Progenitor cell of endocrine pancreas (in vitro differentiated cells): ENCODE measurements at places on chromosomes 16 and 17. TPM values are rescaled to one million over a fixed set of nuclear protein-coding genes. Genes with fewer than 3 reads are reported as not detected.

OR1F1 gene
- not detected in 2 replicates for total RNA-seq

BAIAP3 gene
- total RNA-seq, result 17.5 and 18.2 TPM in 2 replicates

GLTPD2 gene
- 4.0 and 4.1 TPM in 2 replicates for total RNA-seq

MFAP4 gene
- 2.3 and 2.5 TPM in 2 replicates for total RNA-seq

EVPLL gene
- not detected in 2 replicates for total RNA-seq

NKD1 gene
- 2.8 and 3.0 TPM in 2 replicates for total RNA-seq

CHD9NB gene
- 1.1 and 1.3 TPM in 2 replicates for total RNA-seq

OR3A2 gene
- not detected in 2 replicates for total RNA-seq

PRAC2 gene
- total RNA-seq, result not detected in 2 replicates

GUCY2D gene
- not detected in 2 replicates for total RNA-seq

ARL16 gene
- 42.1 TPM in 2 replicates for total RNA-seq

CCL15 gene
- total RNA-seq, result 0.29 TPM in 1 of 2 replicates, not detected in the other

OR3A3 gene
- total RNA-seq, result not detected in 2 replicates

UTS2R gene
- 0.22 TPM in 2 replicates for total RNA-seq

DPEP3 gene
- not detected in 2 replicates for total RNA-seq

TEKT1 gene
- not detected in 2 replicates for total RNA-seq

ADAM11 gene
- total RNA-seq, result 1.4 and 2.4 TPM in 2 replicates

HS3ST2 gene
- total RNA-seq, result not detected in 2 replicates
